H1 (cell line): ENCODE measurements at places on chromosomes 11 and 22.
A peak's percentile ranks its signal among the peaks of the same experiment; 100 is the strongest.

DNA sequence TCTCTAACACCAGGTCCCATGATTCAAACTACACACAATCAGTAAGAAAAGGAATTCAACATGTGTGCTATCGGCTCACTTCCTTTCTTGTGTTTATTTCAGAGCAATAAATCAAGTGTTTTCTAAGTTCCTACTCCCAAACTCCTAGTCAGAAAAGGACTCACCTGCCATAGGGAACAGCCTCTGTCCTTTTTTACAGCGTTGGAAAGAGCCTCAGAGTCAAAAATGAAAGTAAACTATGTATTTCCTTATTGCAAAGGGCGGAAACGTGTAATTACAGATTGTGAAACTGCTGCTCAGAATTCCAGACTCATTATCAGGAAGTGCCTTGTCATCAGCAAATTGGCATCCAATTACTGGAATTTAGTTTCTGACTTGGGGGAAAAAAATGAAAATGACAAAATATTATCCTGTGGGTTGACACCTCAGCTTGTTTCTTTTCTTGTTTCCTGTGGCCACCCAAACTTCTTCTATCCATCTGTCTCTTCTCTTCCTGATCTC is at the start of gene CASP4:
Gene CASP4 (minus strand): TSS at position 220 of the 501 bp plus-strand sequence. CDS start 49 bp downstream, at position 171.
- H3K27me3 ChIP-seq: no peaks in the 10 kb centered on the region
- 0 out of 2 replicates have a peak, but pooled peaks cover 3% of the 10 kb centered on the region for H3K4me1 ChIP-seq
- H3K27ac ChIP-seq: no peak within 1 kb of the TSS
- no peak within 1 kb of the TSS for H3K4me3 ChIP-seq
- DNase-seq: no peak
- H3K36me3 ChIP-seq: peaks cover 2% of the 10 kb centered on the region; the same call in 1 of the 2 replicates

DNA sequence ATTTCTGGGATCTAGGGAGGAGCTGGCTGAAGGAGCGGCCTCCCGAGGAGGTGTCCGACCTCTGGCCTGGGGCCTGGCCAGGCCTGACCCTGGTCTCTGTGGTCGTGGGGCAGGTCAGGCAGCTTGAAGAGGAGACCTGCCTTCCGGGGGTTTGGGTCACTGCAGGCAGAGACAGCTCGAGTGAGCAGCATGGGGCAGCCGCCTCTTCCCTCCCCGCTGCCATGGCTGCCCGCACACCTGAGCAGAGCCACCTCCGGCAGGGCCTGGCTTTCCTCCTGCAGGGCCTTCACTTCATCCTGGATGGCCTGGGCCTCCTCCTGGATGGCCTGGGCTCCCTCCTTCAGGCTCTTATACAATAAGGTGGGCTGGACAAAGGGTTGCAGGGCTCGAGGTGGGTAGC is 8.0 kb upstream of the NAALADL1 start:
- H3K4me1 ChIP-seq: peaks cover 23% of the 10 kb centered on the region
- H3K36me3 ChIP-seq: no peaks in the 10 kb centered on the region
- no peak overlapping the region for H3K4me3 ChIP-seq
- H3K27ac ChIP-seq: peak overlapping the region; percentile 52; the same call in 1 of the 2 replicates

DNA sequence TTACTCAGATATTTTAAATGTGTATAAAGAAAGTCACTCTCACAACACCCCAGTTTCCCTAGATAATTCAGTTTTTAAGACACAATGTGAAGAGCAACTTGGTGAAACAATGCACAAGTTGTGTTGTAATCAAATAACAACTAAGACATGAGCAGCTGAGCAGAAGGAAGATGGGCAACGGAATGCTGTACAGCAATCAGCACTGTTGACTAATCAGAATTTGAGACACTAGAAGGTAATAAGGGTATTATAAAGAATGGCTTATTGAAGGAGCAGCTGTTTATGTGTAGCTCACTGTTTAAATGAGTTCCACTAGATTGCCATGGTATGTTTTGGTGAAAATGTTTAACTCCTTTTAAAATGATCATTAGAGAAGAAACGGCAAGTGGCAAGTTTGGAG is 60.1 kb downstream of the SOX6 start:
- DNase-seq: no peak

DNA sequence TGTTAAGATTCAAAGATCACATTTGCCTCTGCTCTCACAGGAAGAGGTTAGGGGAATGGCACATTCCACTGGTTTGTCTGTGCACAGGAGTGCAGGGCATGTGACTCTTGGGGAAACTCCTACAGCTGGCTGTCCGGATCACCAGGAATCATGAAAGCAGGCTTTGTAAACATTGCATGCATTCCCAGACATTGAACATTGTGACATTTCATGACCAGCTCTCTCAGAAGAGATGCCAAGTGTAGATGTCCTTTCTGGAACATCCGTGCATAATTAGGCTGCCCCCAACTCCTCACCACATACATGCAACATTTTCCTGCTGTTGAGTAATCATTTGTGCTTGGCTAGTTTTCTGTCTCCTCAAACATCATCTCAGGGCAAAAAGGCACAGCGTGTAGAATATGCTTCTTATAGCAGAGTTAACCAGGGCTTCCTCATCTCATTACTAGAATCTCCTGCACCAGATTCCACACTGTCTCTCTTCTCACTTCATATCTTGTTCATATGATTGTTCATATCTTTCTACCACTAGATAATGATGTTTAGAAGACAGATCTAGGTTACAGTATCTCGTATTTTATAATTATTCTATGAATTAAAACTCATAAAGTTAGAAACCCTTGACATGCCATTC is 694.7 kb downstream of the NTM start:
- no peaks in the 10 kb centered on the region; the same call in 1 of the 2 replicates for H3K36me3 ChIP-seq
- no peak overlapping the region for H3K4me3 ChIP-seq
- H3K4me1 ChIP-seq: no peaks in the 10 kb centered on the region
- no peaks in the 10 kb centered on the region for H3K27me3 ChIP-seq
- no peak overlapping the region for H3K27ac ChIP-seq

- no peak for DNase-seq
- H3K27me3 ChIP-seq: peaks cover 60% of the 10 kb centered on the region
- no peaks in the 10 kb centered on the region; the same call in 1 of the 2 replicates for H3K4me1 ChIP-seq
- no peak overlapping the region for H3K4me3 ChIP-seq
- no peaks in the 10 kb centered on the region for H3K36me3 ChIP-seq
Measured at GRCh38 chr22:22111267-22111751, 128.7 kb upstream of the TOP3B start.

GRCh38 chr11:66347425-66348276 is at the start of gene B4GAT1:
TSS of gene B4GAT1 (minus strand) at chr11:66347629. CDS start at chr11:66347545, 84 bp downstream.
- H3K4me1 ChIP-seq: peaks cover 9% of the 10 kb centered on the region
- H3K4me3 ChIP-seq: peak within 1 kb of the TSS; percentile 76
- H3K27me3 ChIP-seq: no peaks in the 10 kb centered on the region
- peak; percentile 84 for DNase-seq
- peak within 1 kb of the TSS; percentile 69 for H3K27ac ChIP-seq
